Myocyte (in vitro differentiated cells): ENCODE measurements at places on chromosomes 7 and 10. TPM values are rescaled to one million over a fixed set of nuclear protein-coding genes. Genes with fewer than 3 reads are reported as not detected.

- DNase-seq: no peak
Measured at GRCh38 chr10:118408181-118408580, 66.1 kb upstream of the FAM204A start.

GRCh38 chr7:44665531-44666213 is 59.2 kb downstream of the OGDH start:
- peak; percentile 58 for DNase-seq

DBNL gene
- total RNA-seq: 112 and 153 TPM in 2 replicates

GRCh38 chr7:107843184-107843583 is 40.2 kb upstream of the SLC26A3 start:
- no peak for DNase-seq

- no peak for DNase-seq
Measured at GRCh38 chr7:153524070-153524601, 528.1 kb upstream of the DPP6 start.

DNA sequence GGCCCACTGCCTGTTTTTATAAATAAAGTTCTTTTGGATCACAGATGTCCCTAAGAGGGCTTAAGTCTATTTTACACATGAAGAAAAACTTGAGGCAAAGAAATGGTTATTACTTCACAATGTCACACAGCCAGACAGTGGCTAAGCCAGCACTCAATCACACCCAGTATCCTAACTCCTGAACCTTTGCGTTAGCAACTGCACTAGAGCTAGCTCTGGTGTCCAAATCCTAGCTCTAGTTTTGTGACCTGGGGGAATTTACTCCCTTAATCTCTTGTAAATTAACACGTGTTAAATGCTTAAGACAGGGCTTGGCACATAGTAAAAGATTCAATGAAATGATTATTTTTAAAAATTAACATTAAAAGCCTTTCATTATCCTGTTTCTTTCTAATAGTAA is 49.0 kb upstream of the TPK1 start:
- no peak for DNase-seq
